ENCODE measurements at places on chromosomes 5 and 9.

DNA sequence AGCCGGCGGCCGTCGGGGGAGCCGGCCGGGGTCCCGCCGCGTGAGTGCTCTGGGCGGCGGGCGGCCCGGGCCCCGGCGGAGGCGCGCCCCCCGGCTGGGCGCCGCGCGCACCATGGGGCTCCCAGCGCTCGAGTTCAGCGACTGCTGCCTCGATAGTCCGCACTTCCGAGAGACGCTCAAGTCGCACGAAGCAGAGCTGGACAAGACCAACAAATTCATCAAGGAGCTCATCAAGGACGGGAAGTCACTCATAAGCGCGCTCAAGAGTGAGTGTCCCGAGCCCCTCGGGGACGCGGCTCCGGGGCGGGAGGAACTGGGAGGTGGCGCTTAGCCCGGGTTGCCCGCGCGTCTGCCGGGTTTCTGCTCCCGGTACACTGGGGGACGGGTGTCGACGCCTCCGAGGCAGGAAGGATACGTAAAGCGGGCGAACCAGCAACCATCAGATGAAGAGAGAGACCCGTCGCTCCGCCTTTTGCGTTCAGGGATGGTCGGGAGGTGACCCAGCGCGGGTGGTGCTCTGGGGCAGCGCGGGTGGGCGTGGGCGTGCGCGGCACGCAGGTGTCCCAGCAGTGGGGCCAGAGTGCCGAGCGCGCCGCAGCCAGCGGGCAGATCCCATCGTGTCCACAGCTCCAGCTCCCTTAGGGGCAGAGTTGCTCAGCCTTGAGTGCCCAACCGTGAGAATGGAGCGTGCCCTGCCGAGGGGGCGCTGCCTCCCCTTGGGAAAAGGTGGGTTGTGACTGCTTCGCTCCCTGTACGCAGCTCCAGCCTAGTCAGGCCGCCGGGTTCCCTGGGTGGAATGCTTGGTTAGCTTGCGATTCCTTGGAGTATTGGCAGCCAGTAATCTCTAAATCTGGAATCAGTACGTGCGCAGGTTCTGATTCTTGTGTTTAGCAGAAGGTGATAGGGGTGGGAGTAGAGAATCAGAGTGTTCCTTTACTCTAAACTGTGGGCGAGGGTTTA is 753 bp downstream of the ARHGAP26 start:
- peak; percentile 40 for DNase-seq

DNA sequence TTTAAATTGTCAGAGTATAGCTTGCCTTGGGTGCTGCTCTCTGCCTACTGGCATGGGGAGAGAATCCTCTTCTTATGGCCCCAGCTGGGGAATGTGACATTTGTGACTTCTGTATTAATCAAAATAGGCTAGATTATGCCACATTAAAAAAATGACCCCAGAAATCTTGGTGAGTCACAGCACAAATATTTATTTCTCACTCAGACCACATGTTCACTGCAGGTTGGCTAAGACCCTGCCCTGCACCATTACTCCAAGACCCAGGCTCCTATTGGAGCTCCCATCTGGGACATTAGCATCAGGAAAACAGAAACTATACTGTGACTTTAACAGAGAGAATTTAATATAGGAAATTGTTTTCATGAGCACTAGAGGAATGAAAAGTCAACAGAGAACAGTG is 16.6 kb upstream of the WHRN start:
- no peak for DNase-seq

GRCh38 chr5:150614661-150615060 is 25.8 kb upstream of the SYNPO start:
- no peak for DNase-seq

DNA sequence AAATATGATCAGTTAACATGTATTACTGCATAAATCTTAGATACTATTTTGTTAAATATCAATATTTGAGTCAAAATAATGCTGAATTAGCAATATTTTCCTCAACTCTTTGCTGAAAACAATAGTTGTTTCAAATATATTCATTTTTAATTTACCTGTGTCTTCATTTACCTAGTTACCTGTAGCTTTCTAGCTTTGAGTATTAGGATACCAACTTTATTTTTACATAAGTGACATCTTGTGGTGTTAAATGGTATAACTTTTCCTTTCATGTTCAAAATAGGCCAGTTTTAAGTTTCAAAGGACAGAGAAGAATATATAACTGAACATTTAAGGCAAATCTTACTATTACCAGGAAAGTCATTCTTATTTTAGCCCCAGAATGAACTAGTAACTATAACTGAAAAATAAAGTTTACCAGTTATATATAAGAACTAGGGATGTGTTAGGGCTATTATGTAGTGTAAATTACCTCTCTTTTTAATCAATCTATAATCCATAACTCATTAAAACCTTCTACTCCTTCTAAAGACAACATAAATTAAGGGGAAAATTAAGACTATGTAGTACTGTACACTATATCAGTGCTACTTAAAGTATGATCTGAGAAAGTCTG is 25.3 kb downstream of the AP3B1 start:
- DNase-seq, result no peak

DNA sequence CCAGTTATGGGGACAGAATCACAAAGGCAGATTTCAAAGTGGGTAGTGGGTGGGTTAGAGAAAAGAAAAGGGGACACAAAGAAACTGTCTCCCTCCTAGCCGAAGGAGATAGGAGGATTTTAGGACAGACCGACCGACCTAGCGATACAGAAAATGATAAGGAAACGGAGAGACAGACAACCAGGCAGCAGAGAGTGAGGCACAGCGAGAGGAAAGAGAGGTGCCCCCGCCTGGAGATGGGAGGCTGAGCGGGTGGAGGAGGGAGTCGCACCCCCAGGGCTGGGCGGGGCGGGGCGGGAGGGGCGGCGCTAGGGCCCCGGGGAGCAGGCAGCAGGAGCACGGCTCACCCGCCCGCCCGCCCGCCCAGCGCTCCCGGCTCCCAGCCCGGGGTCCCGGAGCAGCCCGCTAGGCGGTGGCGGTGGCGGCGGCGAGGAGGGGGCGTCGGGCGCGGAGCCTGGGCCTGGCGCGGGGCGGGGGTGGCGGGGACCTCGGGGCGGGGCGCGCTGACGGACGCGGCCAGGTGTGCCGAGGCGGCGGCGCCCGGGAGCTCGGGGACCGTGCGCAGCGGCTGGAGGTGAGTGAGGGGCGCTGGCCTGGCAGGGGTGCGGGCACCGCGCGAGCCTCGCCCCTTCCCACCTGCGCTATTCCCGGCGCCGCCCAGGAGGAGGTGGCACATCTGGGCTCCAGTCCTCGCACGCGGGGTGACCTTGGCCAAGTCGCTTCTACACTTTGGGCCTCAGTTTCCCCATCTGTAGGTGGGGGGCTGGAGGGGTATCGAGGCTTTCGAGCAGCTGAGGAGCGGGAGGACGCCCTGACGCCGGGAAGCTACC is 15.9 kb upstream of the SYNPO start:
- DNase-seq, result peak; percentile 5

DNA sequence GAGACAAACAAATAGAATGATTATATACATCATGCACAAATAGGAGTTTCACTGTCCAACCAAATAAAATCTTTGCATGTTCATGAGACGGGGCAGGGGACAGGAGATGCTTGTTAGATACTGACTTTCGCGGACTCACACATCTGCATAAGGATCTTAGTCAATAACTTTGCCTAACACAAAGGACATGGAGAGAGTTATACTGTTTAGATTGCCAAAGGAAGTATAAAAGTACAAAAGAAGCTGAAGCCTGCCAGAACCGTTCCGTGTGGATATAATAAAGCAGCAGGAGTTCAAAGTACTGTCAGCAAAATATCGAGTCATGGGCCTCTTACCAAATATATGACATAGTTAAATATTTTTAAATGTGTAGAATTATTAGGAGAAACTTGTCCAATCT is 1148.4 kb downstream of the EFNA5 start:
- DNase-seq, result no peak

- no peak for DNase-seq
These were observed 48.8 kb downstream of the KCNIP1 start for GRCh38 chr5:170552621-170553115.

- no peak for DNase-seq
These were observed 329.2 kb downstream of the EBF1 start for GRCh38 chr5:158770506-158770905.

DNA sequence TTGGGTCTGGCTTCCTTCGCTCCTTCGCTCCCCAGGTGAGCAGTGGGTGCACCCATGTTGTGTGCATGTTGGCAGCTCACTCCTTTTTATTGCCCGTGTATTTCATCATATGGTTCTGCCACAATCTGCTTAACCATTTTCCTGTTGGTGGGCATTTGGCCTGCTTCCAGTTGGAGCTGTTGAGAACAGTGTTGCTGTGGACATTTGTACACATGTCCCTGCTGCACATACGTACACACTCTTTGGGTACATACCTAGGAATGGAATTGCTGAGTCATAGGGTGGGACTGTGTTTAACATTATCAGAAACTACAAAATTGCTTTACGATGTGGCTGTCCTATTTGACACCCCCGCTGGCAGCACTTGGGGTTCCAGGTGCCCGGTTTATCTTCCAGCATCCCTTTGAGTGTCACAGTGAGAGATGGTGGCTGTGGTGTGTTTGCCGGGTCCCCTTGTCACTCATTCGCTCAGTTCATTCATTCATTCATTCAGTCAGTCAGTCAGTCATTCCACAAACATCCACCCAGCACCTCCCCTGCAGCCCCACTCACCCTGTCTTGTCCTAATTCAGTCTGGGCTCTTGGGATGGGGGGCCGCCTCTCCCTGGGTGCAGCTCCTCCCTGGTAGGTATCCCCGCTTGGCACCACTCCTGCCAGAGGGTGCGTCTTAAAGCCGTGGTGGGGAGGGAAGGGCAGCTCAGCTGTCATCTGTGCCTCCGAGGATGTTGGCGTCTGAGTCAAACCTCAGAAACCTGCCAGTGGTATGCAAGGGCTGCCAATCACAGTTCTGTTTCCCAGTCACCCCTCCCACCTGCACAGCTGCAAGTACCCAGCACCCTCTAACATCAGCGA is 7.9 kb upstream of the FIBCD1 start:
- no peak for DNase-seq

DNA sequence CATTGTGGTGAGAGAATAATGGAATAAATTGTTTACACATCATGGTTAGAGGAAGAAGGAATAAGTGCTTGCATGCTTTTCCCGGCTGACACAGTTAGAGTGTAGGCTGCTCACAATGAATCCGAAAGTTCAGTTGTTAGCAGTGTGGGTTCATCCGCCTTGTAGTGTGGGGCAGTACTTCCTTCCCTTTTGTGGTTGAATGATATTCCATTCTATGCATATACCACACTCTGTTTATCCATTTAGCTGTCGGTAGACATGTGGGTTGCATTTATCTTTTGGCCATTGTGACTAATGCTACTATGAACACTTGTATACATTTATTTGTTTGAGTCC is 84.0 kb downstream of the COL5A1 start:
- DNase-seq, result no peak

DNA sequence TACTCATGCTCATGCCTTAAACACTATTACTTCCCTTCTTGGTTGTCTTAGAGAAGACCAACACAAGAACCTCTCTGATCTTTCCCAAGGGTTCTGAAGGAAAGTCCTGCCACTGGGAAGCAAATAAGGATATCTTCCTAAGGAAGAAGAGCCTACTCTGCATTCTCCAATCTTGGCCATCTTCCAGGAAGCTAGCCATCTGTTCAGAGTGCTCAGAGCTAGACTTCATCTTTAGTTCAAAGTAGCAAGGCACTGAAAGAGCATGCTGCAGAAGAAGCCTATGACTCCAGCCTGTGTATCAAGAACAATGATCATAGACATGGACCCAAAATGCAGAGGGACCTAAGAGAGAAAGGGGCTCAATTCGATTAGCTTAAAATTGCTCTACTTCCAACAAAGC is 114.7 kb downstream of the KIAA0825 start:
- no peak for DNase-seq

GRCh38 chr9:115422932-115423440 is 305.0 kb upstream of the TNC start:
- DNase-seq, result no peak

DNA sequence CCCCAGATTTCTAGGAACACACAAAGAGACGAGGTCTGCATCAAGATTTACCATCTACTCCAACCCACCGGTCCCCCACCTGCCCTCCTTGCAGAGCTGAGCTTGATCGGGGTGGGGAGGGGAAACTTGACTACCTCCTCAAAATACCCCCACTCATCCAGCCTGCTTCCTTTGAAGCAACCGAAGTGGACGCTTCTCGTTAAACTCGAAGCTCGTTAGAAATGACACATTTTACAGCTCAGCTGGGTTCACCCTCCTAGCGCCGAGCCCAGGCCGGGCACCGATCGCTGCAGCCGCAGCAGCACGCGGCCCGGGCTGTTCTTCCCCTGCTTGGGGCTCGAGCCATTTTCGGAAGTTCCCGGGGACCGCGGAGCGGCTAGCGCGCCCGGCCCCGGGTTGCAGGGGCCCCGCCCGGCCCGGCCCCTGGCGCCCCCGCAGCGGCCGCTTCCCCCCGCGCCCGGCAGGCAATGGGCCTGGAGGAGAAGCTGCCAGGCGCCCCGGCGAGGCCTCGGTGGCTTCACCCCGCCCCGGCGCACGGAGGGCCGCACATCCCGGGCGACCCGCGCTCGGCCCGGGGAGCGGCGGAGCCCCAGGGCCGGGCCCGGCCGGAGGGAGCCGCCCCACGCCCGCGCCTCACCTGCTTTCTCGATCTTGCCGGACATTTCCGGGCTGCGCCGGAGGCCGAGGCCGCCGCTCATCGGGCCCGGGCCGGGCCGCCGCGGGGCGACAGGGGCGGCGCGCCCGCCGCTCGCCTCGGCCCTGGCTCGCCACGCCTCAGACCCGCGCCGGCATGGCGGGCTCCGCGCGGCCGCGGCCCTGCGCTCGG is 530 bp downstream of the RAPGEF1 start:
- DNase-seq, result peak; percentile 30

DNA sequence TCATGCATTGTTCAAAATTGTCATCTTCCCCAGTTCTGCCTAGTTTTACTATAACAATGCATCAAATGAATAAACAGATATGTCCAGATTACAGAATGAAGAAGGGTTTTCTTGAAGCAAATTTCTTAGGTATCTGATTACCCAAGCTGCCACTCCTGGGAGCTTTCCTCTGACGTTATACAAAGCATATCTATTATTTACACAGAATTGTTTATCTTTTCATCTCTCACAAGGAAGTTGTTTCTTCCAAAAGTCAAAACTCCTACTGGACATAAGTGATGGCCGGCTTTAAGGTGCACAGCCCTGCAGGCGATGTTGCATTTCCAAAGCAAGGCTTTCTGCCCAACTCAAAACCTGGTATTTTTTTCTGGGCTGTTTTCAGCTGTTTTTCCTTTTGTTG is 73.4 kb upstream of the ANKH start:
- DNase-seq, result no peak

- DNase-seq, result no peak
These were observed 78.0 kb upstream of the HRH2 start for GRCh38 chr5:175579742-175580432.

All from activated T-cell treated with anti-CD3 and anti-CD28 coated beads for 4 hours (primary cell).